A172 (cell line): ENCODE measurements at places on chromosomes 3 and 15. TPM values are rescaled to one million over a fixed set of nuclear protein-coding genes. Genes with fewer than 3 reads are reported as not detected.

DNA sequence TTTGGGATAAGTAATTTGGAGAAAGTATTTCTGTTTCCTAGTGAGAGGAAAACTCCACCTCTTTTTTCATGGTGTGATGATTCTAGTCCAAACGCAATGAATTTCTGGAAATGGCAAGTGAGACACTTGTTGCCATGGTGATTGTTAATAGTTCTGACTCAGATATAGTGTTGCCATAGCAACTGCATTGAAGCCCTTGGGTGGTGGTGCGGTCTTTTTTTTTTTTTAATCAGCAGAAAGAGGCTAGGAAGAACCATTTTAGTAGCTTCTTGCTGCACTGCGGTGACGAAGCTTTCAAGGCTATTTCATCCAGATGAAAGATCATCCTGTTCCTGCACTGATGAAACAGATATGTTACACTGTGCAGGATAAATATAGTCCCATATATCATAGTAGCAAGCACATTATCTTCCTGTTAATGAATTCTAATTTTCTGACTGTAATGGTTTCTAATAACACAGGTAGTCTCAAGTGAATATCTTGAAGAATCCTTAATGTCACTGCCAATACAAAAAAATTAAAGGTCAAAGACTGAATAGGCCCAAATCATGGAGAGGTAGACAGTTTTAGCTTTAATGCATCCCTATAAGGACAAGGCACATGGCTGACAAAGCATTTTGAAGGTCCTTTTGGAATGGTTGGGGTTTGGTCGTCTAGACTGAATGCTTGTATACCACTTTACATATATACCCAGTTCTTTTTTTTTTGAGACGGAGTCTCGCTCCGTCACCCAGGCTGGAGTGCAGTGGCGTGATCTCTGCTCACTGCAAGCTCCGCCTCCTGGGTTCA, 125.1 kb upstream of the ZBTB20 start:
- DNase-seq: peak; percentile 76

DNA sequence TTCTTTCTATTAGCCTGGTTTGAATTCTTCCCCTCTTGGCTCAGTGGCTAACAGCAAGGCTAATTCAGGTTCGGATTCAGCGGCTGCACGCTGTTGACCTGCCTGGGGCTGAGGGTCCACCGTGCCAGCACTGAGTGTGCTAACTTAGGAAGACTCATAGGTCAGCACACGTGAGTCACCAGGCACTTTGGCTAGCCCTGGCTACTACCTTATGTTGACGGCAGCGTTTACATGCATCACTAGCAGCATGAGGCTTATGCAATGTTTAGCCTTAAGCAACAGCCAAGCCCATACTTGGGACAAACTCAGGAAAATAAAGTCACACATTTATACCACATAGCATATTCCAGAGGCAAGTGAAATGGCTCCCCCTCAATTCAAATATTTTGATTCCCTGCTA, 137.7 kb downstream of the RAB11A start:
- DNase-seq: no peak

Gene MEF2A
- 49.6 and 76.3 TPM in 2 replicates for total RNA-seq

- DNase-seq: no peak
Measured at GRCh38 chr3:72041076-72041475, 256.1 kb upstream of the PROK2 start.

DNA sequence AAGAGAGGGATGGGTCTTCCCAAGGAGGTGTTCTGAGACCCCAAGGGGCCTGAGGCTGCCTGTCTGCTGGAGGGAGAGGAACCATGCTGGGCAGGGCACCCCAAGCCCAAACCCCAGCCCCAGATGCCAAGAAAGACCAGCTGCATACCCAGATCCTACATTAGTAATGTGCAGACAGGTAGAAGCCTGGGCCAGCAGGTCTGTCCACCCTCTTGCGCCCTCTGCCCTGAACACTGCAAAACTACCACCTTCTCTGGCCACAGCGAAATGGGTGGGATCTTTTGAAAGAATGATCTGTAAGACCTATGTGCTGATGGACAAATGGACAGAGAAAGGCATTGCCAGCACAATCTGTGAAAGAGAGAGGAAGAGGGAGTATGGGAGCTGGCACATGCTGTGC, 283.2 kb downstream of the EPHB1 start:
- no peak for DNase-seq

GRCh38 chr3:107680698-107681097, 157.9 kb downstream of the BBX start:
- DNase-seq: peak; percentile 28

Gene GNAT1
- not detected in 2 replicates for total RNA-seq

Gene MOBP
- not detected in 2 replicates for total RNA-seq

Gene PSTPIP1
- total RNA-seq: 0.33 and 1.0 TPM in 2 replicates

DNA sequence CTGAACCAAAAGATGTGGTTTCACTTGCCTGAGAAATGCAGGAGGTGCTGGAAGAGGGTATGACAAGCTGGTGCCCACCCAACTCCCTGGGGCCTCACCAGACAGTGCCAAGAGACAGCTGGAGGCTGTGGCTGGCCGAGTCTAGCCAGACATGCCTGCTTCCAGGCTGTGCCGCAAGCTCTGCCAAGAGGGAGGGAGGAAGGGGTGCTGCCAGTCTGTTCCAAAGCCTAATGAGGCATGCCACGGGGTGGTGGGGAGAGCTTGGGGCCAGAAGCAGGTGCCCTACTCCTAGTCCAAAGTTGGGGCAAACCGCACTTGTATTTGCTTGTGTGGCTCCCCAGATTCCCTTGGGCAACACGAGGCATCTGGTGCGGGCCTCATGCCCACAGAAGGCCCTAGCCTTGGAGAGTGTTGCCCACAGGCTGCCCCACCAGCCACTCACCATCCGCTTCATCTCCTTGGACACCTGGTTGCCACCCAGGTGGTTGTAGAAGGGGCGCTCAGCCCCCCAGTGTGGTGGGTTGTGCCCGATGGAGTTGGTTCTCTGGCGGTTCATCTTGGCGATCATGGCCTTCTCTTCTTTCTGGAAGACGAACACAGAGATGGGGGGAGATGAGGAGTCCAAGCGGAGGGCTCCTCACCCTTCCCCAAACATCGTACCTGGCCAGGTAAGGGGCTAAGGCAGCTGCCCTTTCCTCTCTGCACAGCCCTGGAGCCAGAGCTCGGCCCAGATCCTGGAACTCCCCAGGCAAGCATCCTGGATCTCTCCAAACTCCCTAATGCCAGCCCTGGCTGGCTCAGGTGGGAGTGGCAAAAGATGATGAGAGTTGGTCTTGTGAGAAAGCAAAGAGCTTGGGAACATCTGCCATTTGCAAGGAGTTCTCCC, 123.4 kb downstream of the SEC22A start:
- no peak for DNase-seq

Gene GANC
- total RNA-seq: 11.7 and 20.1 TPM in 2 replicates

DNA sequence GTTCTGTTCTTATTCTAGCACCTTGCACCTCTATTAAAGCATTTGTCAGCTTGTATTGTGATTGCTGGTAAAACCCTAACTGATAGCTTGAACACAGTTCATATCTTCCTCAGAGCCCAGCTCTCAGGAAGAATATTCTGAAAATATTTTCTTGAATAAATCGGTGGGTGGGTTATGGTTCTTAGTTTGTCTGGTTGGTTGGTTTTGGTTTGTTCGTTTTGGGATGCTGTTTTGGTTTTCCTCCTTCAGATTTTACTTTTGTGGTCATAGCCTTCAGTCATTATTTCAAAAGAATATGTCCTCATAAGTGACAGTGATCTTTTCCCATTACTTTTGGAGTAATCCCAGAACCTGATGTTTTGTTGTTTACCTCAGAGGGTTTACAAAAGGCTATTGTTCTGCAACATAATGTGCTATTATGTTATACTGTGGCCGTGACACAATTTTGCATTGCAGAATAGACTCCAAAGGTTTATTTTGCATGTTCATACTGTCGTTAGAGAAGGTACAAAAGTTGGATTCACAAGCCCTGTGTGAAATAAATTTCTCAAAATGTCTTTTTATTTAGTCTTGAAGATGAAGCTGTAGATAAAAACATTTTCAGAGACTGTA, 2.7 kb upstream of the TMEM87A start:
- DNase-seq: no peak
